HFF-Myc (cell line): ENCODE measurements at places on chromosomes 7 and 10.

DNA sequence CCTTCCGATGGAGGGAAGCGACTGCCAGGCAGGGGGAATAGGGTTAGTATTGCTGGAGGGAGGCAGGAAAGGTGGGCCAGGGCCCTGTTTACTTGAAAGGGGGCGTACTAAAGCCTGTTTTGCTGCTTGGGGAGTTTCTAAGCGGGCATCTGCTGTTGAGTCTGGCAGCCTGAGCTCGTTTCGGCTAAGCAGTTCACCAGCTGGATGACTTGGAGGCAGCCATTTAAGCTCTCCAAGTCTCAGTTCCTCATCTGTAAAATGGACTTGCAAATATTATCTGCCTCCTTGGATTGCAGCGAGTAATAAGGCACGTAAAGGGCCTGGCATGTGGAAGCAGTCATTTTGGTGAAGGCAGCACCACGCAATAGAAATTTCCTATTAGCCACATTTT is 44.0 kb downstream of the LDB3 start:
- DNase-seq = no peak

GRCh38 chr10:98382691-98383101 is 32.3 kb downstream of the PYROXD2 start:
- DNase-seq = no peak

- DNase-seq = no peak
These were observed 507 bp downstream of the STN1 start for GRCh38 chr10:103917302-103918052.

- no peak for DNase-seq
These were observed 6.6 kb upstream of the DLX6 start for GRCh38 chr7:96998744-96999143.

DNA sequence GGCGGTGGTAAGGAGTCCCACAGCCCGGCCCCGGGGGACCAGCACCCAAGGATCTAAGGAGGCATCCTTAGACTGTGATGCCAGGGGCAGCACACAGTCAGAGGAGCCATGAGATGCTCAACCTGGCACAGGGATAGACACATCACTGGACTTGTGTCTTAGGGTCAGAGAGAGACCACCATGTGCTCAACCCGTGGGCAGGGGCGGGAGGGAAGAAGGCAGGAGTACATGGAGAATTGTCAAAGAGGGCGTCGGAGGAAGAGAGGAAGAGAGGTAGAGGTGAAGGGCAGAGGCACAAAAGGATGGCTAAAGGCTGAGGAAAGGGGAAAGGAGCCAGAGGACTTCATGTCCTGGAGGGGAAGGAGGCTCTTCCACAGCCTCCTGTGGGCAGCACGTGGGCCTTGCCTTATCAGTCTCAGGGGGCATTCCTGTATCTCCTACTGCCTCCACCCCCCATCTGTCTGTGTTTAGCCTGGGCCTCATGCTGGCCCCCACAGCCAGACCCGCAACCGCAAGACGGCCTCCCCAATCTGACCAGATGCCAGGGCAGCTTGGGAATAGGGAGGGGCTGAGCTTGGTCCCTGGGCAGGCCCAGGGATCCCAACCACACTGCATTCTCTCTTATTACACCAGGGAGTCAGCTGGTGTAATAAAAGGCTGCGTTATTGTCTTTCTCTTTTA is 2.2 kb downstream of the ADCY1 start:
- DNase-seq = no peak

- no peak for DNase-seq
These were observed 85.6 kb downstream of the PRKG1 start for GRCh38 chr10:51159841-51160240.
